ENCODE measurements at places on chromosomes 16 and 17.

GRCh38 chr17:9150446-9151090 is 129.3 kb downstream of the NTN1 start:
- DNase-seq, result peak; percentile 45

DNA sequence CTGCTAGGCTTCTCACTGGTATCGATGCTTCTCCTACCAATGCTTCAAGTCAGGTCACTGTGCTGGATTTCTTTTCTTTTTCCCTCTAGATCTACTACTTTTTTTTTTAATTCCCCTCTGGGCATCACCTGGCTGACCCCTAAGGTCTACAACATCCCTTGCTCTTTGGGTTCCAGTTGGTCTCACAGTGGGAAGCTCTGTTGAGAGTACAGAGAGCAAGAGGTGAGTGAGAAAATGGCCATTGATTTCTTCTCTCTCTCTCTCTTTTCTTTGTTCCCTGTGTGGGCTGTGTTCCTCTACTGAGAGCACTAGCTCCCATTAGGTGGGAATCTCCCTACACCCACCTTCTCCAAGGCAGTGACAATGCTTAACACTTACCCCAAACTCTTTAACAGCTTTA is 413.4 kb downstream of the KCNJ2 start:
- DNase-seq, result no peak

GRCh38 chr17:57370037-57370581 is 113.8 kb downstream of the MSI2 start:
- peak; percentile 73 for DNase-seq

- no peak for DNase-seq
Measured at GRCh38 chr16:53068423-53068833, 13.6 kb downstream of the CHD9 start.

- peak; percentile 97 for DNase-seq
Measured at GRCh38 chr17:2084766-2085647, 30.1 kb downstream of the HIC1 start.

DNA sequence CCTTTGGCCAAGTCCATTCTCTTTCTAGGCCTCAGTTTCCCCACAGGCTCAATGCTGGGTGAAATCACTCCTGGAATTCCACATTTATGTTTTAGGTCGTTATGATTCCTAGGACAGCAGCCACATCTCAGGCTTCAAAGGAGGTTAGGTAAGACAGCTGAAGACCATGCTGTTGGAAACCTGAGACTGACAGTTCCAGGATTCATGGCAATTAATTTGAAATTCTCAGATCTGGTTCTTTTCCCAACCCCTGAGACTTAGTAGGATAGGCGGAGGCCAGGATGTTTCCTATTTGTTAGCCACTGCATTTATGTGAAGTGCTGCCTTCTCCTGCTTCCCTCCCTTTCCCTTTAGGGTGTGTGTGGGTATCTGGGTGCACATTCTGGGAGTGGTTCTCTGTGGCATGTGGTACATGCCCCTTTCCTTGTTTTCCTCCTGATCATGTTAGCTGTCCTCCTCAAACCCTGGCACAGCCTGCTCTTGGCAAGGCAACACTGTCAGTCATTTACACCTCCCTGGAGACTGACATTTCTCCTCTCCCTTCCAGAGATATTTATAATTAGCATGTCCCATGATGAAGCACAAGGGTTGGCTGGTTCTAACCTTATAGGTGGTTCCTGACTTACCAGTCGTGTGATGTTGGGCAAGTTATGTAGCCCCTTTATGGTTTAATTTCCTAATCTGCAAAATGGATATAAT is 91.4 kb upstream of the SALL1 start:
- DNase-seq, result no peak

DNA sequence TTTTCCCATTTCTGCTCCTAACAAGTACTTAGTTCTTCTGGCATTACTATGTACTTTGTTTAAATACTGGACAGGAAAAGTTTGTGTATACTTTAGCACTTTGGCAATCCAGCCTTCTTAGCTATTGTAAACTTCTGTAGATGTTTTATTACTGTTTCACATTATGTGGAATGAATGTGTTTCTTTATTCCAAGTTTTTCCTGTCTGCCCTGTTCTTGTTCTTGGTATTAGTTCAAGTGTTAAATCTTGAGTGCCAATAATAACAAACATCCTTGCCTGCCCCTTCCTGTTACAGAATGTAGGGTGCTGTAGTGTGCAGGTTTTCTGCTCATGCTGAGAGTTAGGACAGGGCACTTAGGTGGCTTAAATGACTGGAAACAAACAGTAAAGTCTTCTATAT is 7.3 kb upstream of the CAPNS2 start:
- DNase-seq, result peak; percentile 48

- DNase-seq, result peak; percentile 99
Measured at GRCh38 chr17:81393684-81394376, 1.4 kb upstream of the BAHCC1 start.

- DNase-seq, result no peak
Measured at GRCh38 chr17:34368946-34369500, 6.0 kb upstream of the CCL1 start.

DNA sequence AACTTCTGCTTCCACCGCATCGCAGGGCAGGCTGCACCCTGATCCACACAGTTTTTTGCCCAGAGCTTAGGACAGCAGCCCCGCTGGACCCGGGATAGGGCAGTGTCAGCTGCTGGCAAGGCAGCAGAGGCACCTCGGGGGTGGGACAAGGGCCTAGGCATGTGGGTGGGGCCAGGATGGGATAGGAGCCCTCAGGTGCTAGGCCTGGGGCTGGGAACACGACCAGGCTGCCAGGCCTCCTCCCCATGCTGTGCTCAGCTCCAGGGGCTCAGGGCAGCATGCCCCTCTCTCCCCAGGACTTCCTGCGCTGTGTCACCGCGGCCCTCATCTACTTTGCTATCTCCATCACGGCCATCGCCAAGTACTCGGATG is 4.6 kb downstream of the CMTM3 start:
- DNase-seq, result no peak

DNA sequence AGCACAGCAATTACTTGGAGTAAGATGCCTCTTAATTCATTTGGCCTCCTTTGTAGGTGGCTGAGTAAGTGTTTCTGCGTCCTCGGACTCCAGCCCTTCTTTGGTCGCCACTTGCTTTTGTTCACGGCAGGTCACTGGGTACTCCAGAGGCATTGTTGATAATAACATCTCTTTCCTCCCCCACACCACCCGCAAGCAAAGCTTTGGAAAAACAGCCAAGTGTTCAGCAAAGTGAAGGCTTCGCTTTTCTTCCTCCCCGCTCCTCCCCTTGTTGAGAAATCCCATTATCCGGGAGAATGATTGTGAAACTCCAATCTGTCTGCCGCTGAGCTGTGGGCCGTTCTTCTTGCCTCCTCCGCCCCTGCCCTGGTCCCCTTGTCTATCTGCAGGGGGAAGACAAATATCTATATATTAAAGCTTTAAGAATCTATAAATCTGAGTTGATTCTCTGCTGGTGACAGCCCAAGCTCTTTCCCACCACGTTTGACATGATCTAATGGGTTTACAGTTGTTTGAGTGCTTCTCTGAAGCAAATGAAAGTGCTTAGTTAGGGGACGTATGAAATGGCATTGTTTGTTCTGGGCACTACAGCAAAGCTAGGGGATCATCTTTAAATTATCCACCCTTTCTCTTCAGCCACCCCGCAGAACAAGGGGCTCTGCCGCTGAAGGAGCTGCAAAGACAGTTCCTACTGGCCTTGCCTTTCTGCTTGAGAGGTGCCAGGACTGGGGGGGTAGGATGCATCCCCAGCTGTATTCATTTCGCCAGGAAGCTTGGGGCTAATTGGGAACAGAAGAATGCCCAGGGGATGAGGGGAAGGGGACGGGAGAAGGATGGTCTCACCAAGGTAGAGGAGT is 167.1 kb downstream of the CCDC182 start:
- DNase-seq, result peak; percentile 65

- peak; percentile 54 for DNase-seq
Measured at GRCh38 chr17:78241277-78242023, 10.0 kb downstream of the TMEM235 start.

GRCh38 chr16:78844682-78845081 is 745.2 kb downstream of the WWOX start:
- DNase-seq, result no peak

DNA sequence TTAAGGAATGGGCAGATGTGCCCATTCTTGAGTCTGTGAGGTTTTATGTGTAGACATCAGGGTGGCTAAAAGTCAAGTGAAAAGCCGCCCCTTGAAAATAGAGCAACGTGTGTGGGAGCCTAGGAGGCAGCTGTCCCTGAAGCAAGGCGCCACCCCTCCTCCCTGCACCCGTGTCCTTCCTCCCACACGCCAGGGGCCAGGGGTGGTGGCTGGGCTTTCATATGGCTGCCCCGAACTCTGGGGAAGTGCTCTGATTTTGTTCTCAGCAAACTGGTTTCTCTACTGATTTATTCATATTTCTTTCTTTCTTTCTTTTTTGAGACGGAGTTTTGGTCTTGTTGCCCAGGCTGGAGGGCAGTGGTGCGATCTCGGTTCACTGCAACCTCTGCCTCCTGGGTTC is 4.7 kb downstream of the ZNF750 start:
- no peak for DNase-seq

DNA sequence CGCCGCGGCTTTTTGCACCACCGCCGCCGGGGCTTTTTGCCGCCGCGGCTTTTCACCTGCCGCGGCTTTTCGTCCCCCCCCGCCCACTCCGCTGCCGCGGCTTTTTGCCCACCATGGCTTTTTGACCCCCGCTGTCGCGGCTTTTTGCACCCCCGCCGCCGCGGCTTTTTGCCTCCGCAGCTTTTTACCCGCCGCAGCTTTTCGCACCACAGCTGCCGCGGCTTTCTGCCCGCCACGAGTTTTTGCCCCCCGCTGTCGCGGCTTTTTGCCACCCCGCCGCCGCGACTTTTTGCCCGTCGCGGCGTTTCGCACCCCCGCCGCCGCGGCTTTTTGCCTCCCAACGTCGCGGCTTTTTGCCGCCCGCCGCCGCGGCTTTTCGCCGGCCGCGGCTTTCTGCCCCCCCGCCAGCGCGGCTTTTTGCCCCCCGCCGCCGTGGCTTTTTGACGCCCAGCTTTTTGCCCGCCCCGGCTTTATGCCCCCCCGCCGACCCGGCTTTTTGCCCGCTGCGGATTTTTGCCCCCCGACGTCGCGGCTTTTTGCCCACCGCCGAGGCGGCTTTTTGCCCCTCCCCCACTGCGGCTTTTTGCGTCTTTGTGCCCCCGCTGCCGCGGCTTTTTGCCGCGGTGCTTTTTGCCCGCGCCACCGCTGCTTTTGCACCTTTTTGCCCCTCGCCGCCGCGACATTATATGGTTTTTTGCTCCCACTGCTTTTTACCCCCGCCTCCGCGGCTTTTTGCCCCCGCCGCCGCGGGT is 1343.6 kb downstream of the TP53TG3F start:
- DNase-seq, result no peak

DNA sequence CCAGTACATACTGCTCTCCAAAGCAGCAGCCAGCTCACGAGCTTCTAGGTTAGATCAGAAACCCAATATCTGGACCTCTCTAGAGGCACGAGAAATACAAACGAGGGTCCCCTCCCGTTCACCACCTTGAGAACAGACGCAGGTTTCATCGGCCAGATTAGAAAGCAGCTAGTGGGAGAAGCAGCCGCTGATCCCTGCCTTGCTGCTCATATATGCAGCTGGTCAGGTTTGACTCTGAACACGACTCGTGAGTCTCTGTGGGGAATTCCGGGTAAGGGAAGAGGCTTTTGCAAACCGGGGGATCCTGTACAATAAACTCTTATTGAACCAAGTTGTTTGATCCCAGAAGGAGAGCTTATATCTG is 1.6 kb downstream of the VAT1L start:
- no peak for DNase-seq

GRCh38 chr17:77025781-77026180 is 115.0 kb upstream of the SEC14L1 start:
- no peak for DNase-seq

GRCh38 chr16:19515757-19516156 is 6.1 kb downstream of the GDE1 start:
- no peak for DNase-seq

GRCh38 chr17:52181782-52182181 is 23.3 kb upstream of the CA10 start:
- no peak for DNase-seq

- peak; percentile 23 for DNase-seq
Measured at GRCh38 chr16:72884037-72884436, 163.9 kb downstream of the ZFHX3 start.

Data from AG10803 (cell line).